Endothelial cell of umbilical vein (primary cell): ENCODE measurements at places on chromosomes 6 and 20. TPM values are rescaled to one million over a fixed set of nuclear protein-coding genes. Genes with fewer than 3 reads are reported as not detected.

GRCh38 chr20:50450493-50450826, 59.7 kb upstream of the PTPN1 start:
- no peak for DNase-seq

DNA sequence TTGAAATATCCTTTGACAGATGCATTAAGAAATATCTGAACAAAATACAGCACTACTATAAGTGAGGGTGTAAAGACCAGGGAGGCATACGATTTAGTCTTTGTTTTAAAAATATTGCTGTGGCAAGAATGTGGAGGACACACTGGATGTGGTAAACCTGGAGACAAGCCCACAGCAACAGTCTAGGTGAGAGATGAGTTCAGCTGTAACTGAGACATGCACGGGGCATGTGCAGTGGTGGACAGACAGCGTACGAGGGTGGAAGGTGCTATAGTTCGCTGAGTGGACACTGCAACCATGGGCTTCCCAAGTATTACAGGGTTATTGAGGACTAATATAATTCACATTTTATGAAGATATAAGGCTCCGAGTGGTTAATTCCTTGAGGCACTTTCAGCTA, 1.8 kb downstream of the NANP start:
- DNase-seq, result no peak

- no peak for DNase-seq
Measured at GRCh38 chr6:41598670-41599014, 39.6 kb upstream of the MDFI start.

GRCh38 chr6:113015249-113015648, 668.1 kb downstream of the RFPL4B start:
- DNase-seq, result no peak

DNA sequence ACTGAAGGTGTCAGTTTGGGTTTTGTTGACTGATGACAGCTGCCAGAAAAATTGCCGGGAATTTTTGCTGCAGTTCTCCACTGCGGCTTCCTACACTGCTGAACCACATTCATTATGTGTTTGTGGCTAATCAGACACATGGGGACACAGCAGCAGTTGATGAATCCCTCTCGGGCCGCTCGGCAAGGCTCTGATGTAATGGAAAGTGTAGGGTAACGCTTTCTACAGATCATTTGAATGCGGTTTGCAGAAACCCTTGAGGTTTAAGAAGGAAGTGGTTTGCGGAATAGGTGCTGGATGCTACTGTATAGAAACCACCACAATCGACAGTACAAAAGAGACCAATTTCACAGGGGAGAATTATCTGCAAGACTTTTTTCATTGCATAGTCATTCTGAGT, 138.7 kb upstream of the SASH1 start:
- DNase-seq, result no peak

- no peak for DNase-seq
Measured at GRCh38 chr6:6711031-6711785, 122.7 kb downstream of the LY86 start.

- DNase-seq, result peak; percentile 24
Measured at GRCh38 chr6:169700296-169700695, 1.5 kb downstream of the WDR27 start.

- peak; percentile 63 for DNase-seq
Measured at GRCh38 chr6:135451617-135452190, 45.8 kb downstream of the AHI1 start.

- no peak for DNase-seq
Measured at GRCh38 chr20:10707068-10707467, 33.3 kb upstream of the JAG1 start.

GTSF1L gene
- not detected in 2 replicates for total RNA-seq

MCHR2 gene
- total RNA-seq, result not detected in 2 replicates
